ENCODE measurements at places on chromosomes 1 and 21.

GRCh38 chr1:207084701-207085180 lies 3.9 kb upstream of the C4BPB start:
- peak; percentile 83 for DNase-seq

DNA sequence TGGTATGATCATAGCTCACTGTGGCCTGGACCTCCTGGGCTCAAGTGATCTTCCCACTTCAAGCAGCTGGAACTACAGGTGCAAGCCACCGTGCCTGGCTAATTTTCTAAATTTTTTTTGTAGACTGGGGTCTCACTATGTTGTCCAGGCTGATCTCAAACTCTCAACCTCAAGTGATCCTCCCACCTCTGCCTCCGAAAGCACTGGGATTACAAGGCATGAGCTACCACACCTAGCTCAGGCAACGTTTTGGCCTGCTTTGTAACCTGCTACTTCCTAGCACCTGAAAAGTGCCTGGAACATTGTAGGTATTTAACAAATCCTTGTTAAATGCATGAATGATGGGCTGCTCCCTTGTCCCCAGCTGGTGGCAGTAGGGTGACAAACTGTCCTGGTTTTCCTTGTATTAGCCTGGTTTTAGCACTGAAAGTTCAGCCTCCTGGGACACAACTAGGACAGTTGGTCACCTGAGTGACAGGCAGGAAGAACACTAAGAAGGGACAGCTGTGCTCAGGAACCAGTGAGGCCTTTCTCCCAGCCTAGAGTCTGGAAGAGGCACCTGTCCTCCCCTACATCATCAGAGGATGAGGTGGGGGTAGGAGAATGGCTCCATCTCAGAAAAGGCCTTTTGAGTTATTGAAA lies 88.5 kb upstream of the CD34 start:
- no peak for DNase-seq

GRCh38 chr1:200252531-200252930 lies 157.3 kb downstream of the ZNF281 start:
- DNase-seq = no peak

- DNase-seq = no peak
Measured at GRCh38 chr1:155990005-155990739, 11.8 kb upstream of the ARHGEF2 start.

- no peak for DNase-seq
Measured at GRCh38 chr1:18957532-18958300, 1.2 kb upstream of the IFFO2 start.
